ENCODE measurements at places on chromosomes 12 and 14. TPM values are rescaled to one million over a fixed set of nuclear protein-coding genes. Genes with fewer than 3 reads are reported as not detected.

The VEZT gene
- total RNA-seq, result 61.3 TPM

The STAB2 gene
- total RNA-seq, result not detected

The BDKRB1 gene
- 1.4 TPM for total RNA-seq

The LRRC10 gene
- not detected for total RNA-seq

The NFATC4 gene
- 12.2 TPM for total RNA-seq

The SERPINA9 gene
- total RNA-seq, result not detected

The FAIM2 gene
- total RNA-seq, result not detected

The NFE2 gene
- total RNA-seq, result 2.2 TPM

The SMARCD1 gene
- 182 TPM for total RNA-seq

The LRFN5 gene
- total RNA-seq, result 7.5 TPM

The BORCS5 gene
- 7.5 TPM for total RNA-seq

The EML5 gene
- 0.38 TPM for total RNA-seq

The TMPO gene
- total RNA-seq, result 268 TPM

The TAS2R9 gene
- not detected for total RNA-seq

The GLIPR1L1 gene
- total RNA-seq, result 12.8 TPM

The KRT85 gene
- not detected for total RNA-seq

The PTCSC3 gene
- not detected for total RNA-seq

The PTGER2 gene
- 0.24 TPM for total RNA-seq

The LMO3 gene
- 10.9 TPM for total RNA-seq

The OAS3 gene
- total RNA-seq, result 0.21 TPM

The PDE3A gene
- total RNA-seq, result 0.22 TPM

The CIT gene
- total RNA-seq, result 27.7 TPM

The PLEKHG7 gene
- total RNA-seq, result not detected

The CMKLR1 gene
- total RNA-seq, result 0.92 TPM

The ARL1 gene
- 34.8 TPM for total RNA-seq

The TMTC3 gene
- 35.4 TPM for total RNA-seq

The KLHDC1 gene
- 0.07 TPM for total RNA-seq

The CEBPE gene
- total RNA-seq, result 0.44 TPM

The SYNDIG1L gene
- 0.76 TPM for total RNA-seq

The TMEM116 gene
- 9.2 TPM for total RNA-seq

The GPD1 gene
- total RNA-seq, result not detected

The CLEC14A gene
- total RNA-seq, result 0.21 TPM

The LIMA1 gene
- 53.2 TPM for total RNA-seq

The TSHR gene
- total RNA-seq, result not detected

The ADAMTS20 gene
- total RNA-seq, result 0.90 TPM

The ZC2HC1C gene
- 2.7 TPM for total RNA-seq

The TPH2 gene
- 0.11 TPM for total RNA-seq

The SNW1 gene
- 63.9 TPM for total RNA-seq

The ZDHHC22 gene
- total RNA-seq, result 11.6 TPM

The SPX gene
- total RNA-seq, result not detected

The AMIGO2 gene
- total RNA-seq, result 10.3 TPM

The CARMIL3 gene
- total RNA-seq, result 2.3 TPM
